Iris pigment epithelial cell (primary cell): ENCODE measurements at places on chromosomes 7 and 10.
A peak's percentile ranks its signal among the peaks of the same experiment; 100 is the strongest.

- DNase-seq, result no peak
Measured at GRCh38 chr10:74862625-74863024, 36.2 kb downstream of the KAT6B start.

- no peak for DNase-seq
Measured at GRCh38 chr10:47065903-47066302, 154.7 kb downstream of the PTPN20 start.

DNA sequence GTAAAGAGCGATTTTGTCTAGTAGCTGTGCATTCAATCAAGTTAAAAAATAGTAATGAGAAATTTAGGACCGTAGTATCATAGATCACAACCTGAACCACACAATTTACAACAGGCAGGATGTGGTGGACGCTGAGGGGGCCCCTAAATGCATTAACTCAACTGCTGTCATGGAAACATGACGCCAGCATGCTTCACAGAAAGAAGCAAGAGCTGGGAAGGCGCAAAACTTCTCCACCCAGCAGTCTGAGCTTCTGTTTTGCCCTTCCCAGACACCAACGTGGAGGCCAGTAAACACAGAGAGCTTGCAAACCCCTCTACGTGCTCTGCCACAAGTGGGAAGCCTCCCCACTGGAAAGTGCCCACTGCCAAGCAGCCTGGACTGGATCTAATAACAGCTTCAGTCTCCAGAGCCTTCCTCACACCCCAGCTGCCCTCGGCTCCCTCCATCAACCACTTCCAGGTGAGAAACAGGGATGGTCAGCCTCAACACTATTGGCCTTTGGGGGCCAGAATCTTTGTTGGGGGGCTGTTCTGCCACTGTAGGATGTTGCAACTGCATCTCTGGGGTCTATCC is 151.8 kb downstream of the SFMBT2 start:
- no peak for DNase-seq

- DNase-seq, result peak; percentile 99
Measured at GRCh38 chr10:103504181-103504783, 10.8 kb downstream of the NEURL1 start.

- no peak for DNase-seq
Measured at GRCh38 chr10:1184541-1185430, 128.6 kb downstream of the WDR37 start.

DNA sequence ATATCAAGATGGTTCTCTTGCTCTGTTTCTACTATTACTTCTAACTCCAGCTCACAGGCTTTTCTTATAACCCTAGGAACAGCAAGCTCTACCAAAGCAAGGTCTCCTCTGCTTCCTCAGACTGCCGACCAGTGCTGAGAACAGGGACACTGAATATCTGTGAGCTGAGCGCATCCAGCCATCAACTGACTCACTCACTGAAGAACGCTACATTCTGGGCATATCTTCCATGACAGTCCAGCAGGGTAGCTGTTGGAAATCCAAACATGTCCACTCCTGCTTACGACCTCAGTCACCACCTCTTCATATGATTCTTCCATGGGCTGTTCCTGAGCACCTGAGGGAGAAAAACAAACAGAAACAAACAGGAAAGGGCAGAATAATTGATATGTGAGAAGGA is 2.8 kb downstream of the ZNF32 start:
- DNase-seq, result no peak

- DNase-seq, result peak; percentile 64
Measured at GRCh38 chr7:127913686-127914085, 117.6 kb downstream of the LRRC4 start.

GRCh38 chr7:36736899-36737211 is 12.6 kb upstream of the AOAH start:
- no peak for DNase-seq

DNA sequence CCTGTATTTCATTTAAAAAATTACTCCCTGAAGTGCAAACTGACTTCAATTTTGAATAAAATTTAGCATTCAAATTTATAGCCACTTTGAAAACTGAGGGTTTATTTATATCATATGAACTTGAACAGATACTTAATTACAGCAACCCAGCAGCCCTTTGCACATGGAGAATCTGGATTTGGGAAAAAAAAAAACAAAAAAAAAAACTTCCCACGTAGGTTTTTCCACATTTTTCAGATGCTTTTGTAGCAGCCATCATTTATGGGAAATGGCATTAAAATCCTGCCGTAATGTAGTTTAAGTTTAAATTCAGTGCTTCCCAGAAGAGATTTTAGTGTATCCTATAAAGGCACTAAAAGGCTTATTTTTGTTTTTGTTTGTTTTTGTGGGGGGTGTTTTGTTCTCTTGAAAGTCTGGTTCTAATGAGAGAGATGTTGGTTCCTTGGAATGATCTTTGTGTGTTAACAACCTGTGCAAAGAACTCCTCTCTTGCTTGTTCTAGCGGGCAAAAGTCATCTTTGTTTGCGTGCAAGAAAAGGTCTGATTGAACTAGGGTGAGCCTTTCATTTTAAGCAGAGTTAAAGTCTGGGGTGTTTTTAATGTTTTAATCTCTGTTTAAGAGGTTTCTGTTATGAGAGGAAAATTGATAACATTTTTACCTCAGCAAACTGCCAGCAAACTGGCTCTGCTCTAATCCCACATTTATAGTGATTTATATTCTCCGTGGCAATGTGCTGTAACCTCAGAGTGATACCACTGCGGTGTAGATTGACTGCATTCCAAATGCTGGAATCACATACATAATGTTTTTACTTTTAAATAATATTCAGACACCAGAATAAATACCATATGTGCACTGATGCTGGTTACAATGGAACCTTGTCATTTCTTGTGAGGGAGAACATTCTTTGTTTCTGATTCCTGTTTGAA is 105.5 kb downstream of the WNT2 start:
- peak; percentile 80 for DNase-seq

DNA sequence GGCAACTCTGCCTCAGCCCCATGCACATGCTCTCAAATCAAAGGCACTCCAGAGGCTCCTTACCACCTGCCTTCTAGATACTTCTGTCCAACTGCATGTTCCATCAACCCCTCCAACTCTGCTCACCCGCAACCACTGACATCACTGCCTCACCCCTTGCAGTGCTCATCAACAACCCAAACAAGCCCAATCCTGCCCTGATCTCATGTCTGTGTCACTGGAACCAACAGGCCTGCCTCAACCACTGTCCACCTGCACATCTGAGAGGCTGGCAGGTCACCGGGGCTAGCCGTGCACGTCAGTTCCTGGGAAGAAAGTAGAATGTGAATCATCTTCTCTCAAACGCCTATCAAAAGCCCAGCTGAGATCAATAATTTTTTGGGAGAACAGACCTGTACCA is 33.3 kb downstream of the CTBP2 start:
- no peak for DNase-seq

- no peak for DNase-seq
Measured at GRCh38 chr7:35599645-35600044, 95.3 kb downstream of the HERPUD2 start.
